ENCODE measurements at places on chromosomes 1 and 21.

- no peak for DNase-seq
These were observed 10.8 kb downstream of the UBASH3A start for GRCh38 chr21:42414553-42414927.

GRCh38 chr1:94862718-94863117 lies 42.6 kb downstream of the SLC44A3 start:
- no peak for DNase-seq

- DNase-seq, result no peak
These were observed 6.4 kb downstream of the GFI1 start for GRCh38 chr1:92480200-92480812.

DNA sequence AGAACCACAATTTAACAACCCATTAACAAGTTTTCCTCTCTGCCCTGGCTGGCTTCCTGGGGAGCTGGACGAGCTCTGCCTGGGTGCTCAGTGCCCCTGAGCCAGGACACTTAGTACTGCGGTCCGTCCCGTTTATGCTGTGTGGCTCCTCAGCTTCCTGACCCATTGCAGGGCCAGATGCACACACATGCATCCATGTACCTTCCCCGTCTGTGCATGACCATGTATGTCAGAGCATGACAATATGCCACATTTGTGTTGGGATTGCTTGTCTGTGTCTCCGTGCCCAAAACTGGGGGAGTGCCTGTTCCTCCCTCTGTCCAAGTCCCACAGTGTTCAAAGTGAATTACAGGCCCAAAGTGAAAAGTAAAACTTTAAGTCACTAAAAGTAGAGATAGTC lies 9.7 kb upstream of the TFF3 start:
- no peak for DNase-seq

DNA sequence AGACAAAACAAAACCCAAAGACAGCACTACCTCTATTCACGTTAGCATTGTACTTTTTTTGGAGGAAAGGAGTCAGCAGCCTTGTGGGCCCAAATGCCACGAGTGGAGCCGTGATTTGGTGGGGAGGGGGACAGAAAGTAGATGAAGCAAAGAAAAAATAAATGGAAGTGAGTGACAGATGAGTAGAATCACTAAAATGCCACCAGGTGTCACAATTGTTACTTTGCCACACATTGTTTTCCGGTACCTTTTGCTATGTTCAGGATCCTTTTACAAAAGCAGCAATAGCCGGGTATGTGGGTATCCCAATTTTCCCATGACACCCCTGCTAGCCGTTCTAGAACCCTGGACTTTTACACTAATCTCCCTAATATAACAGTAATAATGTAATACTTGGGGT lies 85.0 kb upstream of the AK4 start:
- no peak for DNase-seq

Data from activated CD4-positive, alpha-beta memory T cell treated with anti-CD3 and anti-CD28 coated beads, Interleukin-2, amount 10 ng/mL, durations not matched to agents 7 days and 5 days (primary cell).